ENCODE measurements at places on chromosomes 1 and 21.

GRCh38 chr1:63943393-63943792 lies 169.6 kb downstream of the ROR1 start:
- DNase-seq, result no peak

DNA sequence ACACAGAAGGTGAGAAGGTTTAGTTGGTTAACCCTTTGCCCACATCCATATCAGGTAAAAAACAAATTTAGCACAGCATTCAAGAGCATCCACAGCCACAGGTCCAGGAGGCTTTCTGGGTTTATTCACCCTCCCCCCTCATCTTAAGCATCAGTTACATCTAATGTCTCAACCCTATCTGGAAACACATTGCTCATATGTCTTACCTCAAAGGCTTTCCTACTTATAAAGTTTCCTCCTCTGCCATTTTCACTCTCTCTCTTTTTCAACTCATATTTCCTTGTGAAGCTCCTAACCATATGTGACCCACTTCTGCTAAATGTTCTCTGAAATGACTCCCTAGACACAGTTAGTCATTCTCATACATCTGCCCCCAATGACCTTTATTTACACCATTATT lies 47.9 kb upstream of the RUNX1 start:
- DNase-seq, result peak; percentile 14

GRCh38 chr21:36282568-36283230 lies 37.3 kb upstream of the MORC3 start:
- peak; percentile 20 for DNase-seq

- no peak for DNase-seq
These were observed 560.1 kb downstream of the OMA1 start for GRCh38 chr1:57986432-57986831.

- DNase-seq, result no peak
These were observed 70.0 kb upstream of the SLC45A1 start for GRCh38 chr1:8247811-8248436.

GRCh38 chr1:46278807-46279206 lies 24.6 kb downstream of the LRRC41 start:
- peak; percentile 22 for DNase-seq

- no peak for DNase-seq
These were observed 174.3 kb downstream of the SETD4 start for GRCh38 chr21:35885942-35886541.

DNA sequence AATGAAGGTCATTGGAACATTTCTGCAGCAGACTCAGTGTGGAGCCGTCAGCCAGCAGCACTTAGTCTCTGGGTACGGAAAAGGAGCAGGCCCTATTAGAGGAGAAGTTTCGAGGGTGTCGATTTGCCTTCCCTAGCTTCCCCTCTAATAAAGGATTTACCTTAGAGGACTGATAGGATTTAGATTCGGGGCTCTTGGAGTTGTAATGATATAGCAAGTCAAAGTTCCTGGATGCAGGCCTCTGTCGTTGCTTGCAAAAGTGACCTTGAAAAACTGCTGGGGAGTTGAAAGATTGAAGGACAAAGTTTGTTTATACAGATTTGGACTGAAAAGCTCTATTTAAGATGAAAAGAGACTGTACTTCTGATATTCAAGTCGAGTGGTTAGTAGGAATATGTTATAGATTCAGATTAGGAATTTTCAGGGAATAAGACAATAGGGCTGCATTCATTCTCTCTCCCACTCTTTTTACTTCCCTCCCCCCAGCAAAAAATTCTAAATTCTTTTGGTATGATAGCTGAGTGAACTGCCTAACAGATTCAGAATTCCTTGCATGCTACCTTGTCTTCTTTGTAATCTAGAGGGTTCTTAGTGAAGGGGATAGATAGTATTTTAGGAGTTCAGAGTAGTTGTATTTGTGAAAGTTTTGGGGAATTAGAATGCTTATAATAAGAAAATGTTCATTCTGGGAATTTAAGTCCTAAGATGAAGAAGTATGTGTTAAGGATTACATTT lies 19.2 kb downstream of the NFYC start:
- DNase-seq, result peak; percentile 34

- DNase-seq, result no peak
These were observed 318.0 kb downstream of the VAV3 start for GRCh38 chr1:107647012-107647411.

GRCh38 chr1:152777510-152778137 lies 2.7 kb downstream of the LCE1F start:
- DNase-seq, result no peak

GRCh38 chr1:46039571-46040052 lies 92.8 kb downstream of the PIK3R3 start:
- DNase-seq, result no peak

GRCh38 chr1:215421744-215422143 lies 145.4 kb upstream of the KCTD3 start:
- DNase-seq, result no peak

- DNase-seq, result no peak
These were observed 10.6 kb downstream of the PGBD5 start for GRCh38 chr1:230415405-230416132.

- DNase-seq, result no peak
These were observed 216.9 kb downstream of the RYR2 start for GRCh38 chr1:237258871-237259270.

- no peak for DNase-seq
These were observed 4.4 kb downstream of the MIER1 start for GRCh38 chr1:66929146-66929688.

DNA sequence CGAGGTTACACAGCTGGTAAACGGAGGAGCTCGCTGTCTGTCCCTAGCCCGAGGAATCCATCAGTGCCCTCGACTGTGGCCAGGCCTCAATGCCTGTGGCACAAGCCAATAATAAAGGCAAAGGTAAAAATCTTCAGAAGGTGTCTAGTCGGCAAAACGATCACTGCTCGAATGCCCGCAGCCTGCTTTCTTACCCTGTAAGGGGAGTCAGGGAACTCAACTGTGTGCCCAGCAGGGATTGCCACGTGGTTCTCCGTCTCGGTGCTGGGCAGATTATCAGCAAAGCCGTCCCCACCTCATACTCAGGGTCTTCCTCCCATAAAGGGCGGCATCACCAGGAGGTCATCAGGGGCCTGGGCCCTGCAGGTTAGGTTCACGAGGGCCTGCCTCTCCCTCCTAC lies 103.4 kb downstream of the PAX7 start:
- DNase-seq, result no peak

- DNase-seq, result no peak
These were observed 74.2 kb upstream of the FOXD3 start for GRCh38 chr1:63248216-63248615.

DNA sequence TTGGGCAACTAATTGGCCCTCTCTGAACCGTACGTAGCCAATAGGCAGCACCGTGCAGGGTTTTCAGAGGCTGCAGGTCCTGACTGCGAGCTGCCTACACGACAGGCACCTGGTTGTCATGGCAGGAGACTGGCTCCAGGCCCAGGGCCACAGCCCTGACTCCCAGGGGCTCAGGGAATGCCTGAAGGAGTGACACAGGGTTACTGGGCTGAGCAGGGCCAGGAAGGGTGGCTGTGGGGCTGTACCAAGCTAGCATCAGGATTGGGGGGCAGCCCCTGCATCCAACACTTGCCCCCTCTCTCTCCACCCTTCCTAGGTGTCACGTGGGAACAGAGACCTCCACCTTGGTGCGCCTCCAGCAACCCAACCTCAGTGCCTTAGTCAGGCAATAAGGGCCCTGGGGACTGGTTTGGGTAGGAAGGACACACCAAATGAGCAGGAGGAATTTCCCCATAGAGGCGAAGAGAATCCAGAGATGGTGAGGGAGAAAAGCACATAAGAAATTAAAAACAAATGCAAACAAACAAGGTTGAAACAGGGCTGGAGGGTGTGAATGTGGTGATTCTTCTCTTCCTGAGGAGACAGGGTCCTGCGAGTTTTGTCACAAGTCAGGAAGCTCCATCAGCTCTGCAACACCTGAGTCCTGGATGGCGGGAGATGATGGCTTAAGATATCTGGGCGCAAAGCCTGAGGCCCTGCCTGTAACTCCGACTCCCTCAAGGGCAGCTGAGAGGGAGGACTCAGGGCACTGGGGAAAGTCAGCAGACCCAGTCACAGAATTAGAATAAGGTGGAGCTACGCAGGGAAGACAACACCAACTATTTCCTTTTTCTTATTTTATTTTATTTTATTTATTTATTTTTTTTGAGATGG lies 19.7 kb upstream of the RNU1-4 start:
- DNase-seq, result no peak

DNA sequence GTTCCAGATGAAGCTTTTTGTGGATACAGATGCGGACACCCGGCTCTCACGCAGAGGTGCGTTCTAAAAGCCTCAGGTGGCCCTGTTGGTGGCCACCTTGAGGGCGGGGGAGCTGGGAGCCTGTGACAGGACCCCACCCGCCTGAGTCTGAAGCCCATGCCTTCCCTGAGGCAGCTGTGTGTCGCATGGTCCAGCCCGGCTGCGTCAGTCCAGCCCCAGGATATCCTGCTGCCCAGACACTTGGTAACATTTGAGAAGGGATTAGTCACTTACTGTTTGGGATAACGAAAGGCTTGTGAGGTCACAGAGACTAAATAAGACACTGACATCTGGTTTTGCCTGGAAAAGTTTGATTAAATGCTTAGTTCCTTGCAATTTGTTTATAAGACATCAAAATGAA lies 68.9 kb downstream of the UCK2 start:
- DNase-seq, result peak; percentile 87

GRCh38 chr1:4430406-4431365 lies 223.7 kb upstream of the AJAP1 start:
- DNase-seq, result no peak

GRCh38 chr1:12462586-12462985 lies 155.4 kb downstream of the DHRS3 start:
- no peak for DNase-seq

- DNase-seq, result peak; percentile 47
These were observed 102.2 kb downstream of the NTMT2 start for GRCh38 chr1:170247751-170248521.

DNA sequence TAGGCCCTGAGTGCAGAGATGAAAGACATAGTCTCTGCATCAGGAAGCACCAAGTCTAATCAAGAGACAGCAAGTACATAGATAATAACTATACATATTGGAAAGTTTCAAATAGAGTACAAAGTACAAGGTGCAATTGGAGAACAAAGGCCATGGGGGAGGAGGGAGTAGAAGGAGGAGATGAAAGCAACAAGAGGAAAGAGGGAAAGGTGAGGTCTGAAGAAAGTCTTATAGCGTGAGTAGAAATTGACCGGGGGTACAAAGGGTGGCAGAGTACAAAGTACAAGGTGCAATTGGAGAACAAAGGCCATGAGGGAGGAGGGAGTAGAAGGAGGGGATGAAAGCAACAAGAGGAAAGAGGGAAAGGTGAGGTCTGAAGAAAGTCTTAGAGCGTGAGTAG lies 244.2 kb upstream of the JUN start:
- DNase-seq, result no peak

GRCh38 chr1:173427146-173428054 lies 49.7 kb upstream of the PRDX6 start:
- no peak for DNase-seq

DNA sequence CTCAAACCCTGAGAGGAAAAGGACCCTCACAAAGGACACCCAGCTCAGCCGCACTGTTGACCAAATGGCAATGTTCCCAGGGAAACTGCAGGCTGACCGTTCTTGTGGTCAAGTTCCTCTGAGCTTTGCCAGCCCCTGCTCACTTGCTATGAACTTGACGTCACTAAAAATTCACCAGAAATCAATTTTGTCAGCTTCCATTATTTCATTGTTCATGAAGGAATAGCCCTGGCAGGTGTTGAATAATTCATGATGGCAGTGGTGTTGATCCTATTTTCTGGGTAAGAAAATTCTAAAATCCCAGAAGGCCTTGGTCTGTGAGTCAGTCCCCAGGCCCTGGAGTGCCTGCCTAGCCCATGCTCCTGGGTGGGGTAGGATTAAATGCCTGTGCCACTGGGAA lies 318.9 kb downstream of the ZNF326 start:
- DNase-seq, result no peak

GRCh38 chr21:25081096-25081495 lies 526.2 kb downstream of the MRPL39 start:
- peak; percentile 85 for DNase-seq

GRCh38 chr1:223133824-223134435 lies 9.1 kb downstream of the TLR5 start:
- DNase-seq, result peak; percentile 74

DNA sequence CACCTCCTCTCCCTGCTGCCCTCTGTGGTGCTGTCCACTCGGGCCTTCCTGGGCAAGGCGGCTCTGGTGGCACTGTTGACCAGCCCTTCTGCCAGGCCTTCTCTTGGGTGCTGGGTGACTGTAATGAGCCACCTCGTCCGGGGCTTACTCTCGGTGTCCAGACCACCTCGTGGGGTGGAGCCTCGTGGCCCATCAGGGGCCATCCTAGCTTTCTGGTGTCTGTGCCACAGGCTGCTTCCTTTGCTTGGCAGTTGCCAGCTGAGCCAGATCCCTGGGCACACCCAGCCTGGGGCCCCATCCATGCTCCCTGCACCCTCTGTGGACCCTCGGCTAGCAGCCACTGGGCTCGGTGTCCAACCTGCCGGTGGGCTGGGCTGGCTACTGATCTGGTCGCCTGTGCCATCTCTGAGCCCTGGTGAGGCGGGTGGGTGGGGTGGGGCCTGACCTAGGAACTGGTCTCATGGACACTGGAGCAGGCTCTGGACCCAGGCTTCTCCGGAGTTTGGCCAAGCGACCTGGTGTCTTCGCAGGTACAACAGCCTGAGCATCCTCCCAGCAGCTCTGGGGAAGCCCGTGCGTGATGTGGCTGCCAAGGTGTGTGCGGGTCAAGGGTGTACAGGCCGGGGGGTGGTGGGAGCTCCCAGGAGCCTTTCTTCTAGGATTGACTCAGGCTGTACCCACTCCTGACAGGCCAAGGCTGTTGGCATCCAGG lies 1.4 kb downstream of the PRXL2B start:
- no peak for DNase-seq

DNA sequence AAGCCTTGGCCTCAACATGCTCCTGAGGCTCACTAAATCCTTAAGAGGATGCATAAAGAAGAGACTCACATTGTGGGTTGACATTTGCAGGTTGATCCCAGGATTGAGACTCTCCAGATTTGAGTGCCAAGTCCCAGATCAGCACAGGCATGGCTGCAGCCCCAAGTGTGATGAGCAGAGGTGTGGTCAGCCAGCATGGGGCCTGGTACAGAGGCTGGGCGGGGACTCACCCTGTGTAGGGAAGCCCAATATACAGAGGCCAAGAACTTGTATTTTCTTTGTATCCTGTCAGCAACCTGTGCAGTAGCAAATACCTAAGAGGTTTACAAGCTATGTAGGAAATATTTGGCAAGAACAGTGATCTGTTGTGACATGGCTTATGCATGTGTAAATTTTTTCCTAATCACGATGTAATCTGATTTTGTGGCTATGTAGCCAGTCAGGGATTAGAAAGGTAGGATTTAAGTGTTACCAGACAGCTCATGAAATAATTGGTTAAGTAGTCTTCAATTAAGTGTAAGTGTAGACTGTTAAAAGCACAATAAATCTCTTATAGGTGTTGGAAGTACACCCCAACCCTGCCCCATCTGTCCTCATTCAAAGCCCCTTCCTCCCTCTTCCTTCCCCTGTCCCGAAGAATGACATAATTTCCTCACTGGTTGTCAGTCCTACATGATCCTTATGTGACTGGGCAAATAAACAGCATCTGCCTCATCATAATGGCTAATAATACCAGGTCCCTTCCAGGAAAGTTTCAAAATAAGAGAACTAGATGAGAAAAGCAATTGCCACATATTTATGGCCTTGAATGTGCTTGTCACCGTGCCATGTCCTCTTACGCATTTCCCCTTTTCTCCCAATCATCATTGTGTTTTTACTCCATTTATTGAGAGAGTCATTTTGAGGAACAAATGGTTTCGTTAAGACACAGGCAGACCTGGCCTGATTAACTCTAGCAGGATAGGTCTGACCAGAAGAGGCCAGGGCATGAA lies 120.9 kb downstream of the HLX start:
- DNase-seq, result no peak

GRCh38 chr1:26408604-26409003 lies 2.0 kb upstream of the LIN28A start:
- DNase-seq, result peak; percentile 69

- DNase-seq, result peak; percentile 20
These were observed 35.5 kb upstream of the ATP6V1G3 start for GRCh38 chr1:198575798-198576641.

All from fibroblast of upper back skin (primary cell).